Activated CD4-positive, alpha-beta T cell treated with anti-CD3 and anti-CD28 coated beads for 48 hours (primary cell): ENCODE measurements at places on chromosomes 4 and X.

DNA sequence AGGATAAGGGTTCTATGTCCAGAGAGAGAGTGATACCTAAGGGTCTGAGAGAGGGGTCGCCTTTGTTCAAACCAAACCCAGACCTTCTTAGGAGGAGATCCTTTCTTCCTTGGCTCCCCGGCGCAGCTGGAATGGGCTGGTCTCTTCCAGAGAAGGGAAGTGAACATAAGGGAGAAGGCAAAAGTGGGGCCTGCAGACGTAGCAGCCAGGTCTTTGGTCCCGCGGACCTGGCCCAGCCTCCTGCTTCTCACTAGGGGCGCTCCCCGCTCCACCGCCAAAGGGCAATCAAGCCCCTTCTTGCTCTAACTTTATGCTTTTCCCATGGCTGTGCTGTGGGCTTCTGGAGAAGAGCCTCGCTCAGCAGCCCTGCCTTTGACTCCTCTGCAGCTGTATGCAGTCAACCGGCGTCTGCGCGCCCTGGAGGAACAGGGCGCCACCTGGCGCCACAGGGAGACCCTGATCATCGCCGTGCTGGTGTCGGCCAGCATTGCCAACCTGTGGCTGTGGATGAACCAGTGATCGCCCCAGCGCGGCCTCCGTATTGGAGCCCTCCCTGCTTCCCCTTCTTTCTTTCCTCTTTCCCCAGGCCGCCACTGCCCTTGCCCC lies 6.5 kb downstream of the FATE1 start:
- no peak for DNase-seq

DNA sequence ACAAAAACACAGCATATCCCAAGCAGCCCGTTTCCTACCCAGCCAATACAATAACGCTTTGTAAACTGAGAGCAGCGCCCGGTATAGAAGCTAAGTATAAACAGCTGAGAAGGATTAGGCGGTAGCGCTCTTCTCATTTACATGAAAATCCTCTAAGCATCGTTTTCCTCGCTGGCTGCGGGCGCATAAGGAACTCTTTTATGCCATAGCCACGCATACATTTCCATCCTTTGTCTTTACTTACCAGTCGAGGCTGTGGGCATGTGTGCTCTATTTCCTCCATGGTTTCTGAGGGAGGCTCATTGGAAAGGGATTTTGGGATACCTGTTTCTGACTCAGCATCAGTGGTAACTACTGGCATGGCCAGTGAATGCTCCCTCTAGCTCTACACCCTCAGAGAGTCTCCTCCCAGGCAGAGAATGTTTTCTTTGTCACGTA lies 383 bp downstream of the PCYT1B start:
- DNase-seq, result no peak

DNA sequence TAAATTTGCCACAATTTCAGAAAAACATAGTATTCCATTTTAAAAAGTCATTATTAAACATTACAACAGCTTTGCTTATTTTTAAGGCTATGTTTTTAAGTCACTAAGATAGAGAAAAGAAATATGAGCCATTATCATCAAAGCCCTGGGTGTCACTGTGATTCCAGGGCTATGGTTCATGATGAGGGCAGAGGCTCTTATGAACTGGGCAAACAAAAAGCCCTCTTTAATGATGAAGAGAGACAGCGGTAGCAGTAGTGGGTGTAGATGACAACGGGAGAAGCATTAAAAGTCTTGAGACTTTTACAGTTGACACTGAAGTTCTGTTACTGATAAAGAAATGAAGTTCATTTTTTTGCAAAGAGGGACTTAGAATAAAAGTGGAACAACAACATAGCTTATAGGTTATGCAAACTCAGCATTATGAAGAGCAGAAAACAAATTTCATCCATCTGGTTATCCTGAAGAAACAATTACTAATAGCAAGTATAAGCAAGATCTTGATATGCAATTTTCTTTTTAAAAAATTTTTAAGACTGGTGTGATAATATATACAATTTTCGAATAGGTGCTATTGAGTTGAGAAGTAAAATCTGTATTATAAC lies 202.7 kb upstream of the ETNPPL start:
- DNase-seq, result no peak

DNA sequence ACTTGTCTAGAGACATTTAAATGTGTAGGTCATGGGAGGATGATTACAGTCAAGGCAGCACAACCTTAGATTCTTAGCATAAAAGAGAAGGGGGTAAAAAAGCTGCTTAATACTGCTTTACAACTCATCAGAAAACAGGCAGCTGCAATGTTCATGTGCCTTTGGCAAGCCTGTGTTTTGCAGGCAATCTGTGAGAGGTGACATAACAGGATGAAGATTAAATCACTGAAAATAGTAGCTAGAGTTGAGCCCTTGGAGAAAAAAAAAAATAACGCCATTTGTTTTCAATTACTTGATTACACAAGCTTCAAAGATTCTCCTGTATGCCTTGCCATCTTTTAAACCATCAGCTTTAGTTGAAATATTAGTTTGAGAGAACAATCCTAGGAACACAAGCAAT lies 847.6 kb upstream of the LCORL start:
- no peak for DNase-seq

DNA sequence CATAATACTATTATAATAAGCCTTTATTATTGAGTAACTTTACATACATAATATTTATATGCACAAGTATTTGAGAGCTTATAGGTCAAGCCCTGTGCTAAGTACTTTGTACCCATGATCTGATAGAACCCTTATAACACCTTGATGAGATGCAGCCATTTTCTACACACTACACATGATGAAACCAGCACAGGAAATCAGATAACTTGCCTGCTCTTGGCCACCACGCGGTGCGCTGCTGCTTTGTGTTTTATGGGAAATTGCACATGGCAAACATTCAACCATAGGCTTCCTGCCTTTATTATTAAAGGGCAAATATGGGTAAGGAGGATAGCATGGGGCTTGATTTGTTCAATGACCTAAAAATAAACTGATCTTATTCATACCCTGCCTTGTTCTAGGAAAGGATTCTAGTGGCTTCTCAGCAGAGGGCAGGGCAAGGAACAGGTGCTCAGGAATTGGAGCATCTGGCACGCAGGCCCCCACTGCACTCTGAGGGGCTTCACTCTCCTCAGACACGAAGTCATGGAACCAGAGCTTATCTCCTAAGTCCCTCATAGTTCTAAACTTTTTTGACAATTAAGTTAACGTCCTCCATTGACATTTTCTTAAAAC lies 31.6 kb upstream of the NAP1L5 start:
- DNase-seq, result no peak

DNA sequence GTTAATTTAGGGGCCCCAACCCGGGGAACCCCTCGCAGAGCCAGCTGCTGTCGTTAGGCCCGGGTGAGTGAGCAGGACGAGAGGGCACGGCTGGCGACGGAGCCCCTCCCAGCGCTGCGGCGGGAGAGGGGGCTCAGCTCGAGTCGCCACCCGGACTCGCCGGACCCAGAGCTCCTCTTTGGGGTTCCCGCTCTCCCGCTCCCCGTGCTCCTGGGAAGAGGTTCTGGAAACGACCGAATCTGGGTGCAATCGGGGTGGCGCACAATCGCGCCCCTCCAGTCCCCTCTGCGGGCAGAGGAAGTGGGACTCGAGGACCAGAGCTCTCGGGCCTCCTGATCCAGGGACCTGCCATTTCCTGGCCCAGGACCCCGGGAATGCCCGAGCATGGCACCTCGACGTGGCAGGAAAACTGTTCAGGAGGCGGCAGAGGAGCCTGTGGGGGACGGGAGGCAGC lies 37.3 kb upstream of the ARAF start:
- no peak for DNase-seq

GRCh38 chr4:165926307-165926706 lies 53.3 kb downstream of the TLL1 start:
- DNase-seq, result no peak

DNA sequence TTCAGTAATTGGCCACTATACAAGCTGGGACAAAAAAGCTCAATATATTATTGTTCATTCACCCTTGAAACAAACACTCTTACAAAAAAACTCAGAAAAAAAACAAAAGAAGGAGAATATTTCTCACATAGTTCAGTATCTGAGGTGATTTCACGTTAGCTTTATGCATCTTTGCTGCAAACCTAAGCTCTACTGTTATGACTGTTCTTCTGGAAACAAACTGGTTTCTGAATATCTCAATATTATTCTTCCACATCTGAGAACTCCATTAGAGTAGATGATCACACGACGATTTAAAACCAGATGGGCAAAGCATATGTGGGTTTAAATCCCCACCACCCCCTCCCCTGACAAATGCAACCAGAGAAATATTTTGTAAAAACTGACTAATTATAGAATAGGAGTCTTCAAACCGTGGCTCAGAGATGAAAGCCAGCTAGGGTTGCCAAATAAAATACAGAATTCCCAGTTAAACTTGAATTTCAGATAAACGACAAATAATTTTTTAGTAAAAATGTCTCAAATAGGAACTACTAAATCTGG lies 182.0 kb upstream of the FAM241A start:
- DNase-seq, result no peak

GRCh38 chr4:8577972-8578371 lies 2.2 kb upstream of the GPR78 start:
- no peak for DNase-seq

- no peak for DNase-seq
These were observed 101.8 kb upstream of the VEGFC start for GRCh38 chr4:176894498-176894897.

GRCh38 chrX:134654398-134655012 lies 3.8 kb downstream of the PLAC1 start:
- DNase-seq, result peak; percentile 58

DNA sequence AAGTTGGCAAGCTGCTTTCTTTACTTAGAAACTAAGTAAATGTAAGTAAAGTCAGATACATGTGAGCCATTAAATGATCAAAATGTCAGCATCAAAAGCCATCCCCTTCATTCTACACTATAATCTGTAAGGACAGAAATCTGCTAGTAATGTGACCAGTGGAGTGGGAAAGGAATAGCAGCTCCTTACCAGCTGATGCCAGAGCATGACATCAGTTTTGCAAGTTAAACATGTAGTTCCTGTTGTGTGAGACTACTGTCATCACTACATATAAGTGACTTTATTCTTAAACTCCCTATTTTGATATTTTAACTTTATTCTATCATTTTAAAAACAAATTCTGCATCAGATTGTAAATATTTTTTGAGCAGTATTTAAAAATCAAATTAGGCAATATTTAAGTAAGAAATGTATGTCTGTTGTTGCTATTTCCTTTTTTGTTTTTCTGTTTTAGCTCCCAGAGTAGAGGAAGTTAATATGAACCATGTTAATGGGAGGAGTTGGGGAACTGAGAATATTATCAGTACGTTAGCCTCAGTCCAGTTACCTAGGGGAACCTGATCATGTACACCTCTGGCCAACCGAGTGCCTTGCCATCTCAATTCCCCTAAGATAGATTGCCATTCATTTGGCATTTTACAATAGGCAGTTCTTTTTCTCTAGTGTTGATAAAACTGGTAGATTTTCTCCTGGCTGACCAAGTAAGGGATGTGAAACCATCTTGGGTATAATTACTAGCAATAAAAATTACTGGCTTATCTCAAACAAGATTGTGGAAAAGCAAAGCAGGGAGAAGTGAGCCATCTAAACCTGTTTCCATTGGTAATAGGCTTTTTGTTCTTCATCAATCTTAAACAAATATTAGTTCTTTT lies 34.7 kb downstream of the CCNI start:
- DNase-seq, result no peak

DNA sequence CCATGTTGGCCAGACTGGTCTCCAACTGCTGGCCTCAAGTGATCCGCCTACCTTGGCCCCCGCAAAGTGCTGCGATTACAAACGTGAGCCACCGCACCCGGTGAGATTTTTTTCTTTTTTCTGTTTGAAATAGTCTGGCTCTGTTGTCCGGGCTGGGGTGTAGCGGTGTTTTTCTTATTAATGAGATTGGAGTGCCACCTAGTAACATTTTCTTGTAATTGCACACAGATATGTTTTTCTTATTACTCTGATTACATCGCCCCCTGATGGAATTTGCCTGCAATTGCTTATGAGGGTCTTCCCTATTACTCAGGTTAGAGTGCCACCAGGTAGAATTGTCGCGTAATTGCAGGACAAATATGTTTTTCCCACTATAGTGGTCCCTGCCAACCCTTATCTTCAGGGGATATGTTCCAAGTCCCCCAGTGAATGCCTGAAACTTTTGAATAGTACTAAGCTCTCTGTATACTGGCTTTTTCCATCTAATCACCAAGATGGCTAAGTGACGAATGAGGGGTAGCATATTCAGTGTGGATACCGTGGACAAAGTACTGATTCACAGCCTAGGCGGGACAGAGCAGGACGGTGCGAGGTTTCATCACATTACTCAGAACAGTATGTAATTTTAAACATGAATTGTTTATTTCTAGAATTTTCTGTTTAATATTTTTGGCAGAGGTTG lies 8.6 kb upstream of the PDHA1 start:
- DNase-seq, result peak; percentile 39

GRCh38 chrX:973010-973632 lies 239.3 kb downstream of the CRLF2 start:
- no peak for DNase-seq

GRCh38 chr4:55926610-55927009 lies 22.1 kb upstream of the CEP135 start:
- no peak for DNase-seq

DNA sequence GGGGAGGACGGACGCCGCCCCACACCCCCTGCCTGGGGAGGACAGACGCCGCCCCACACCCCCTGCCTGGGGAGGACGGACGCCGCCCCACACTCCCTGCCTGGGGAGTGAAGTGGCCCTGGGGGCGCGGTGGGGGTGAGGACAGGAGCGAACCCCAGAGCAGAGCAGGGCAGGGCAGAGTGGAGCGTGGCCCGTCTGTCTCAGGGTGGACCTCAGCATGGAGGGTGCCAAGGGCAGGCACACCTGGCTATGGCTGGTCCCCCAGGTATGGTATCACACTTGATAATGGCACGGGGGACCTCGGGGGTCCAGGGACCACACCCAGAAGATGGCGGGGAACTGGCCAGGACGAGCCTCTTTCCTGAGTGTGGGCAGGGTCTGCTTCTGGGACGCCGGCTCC lies 9.6 kb downstream of the LRPAP1 start:
- peak; percentile 1 for DNase-seq

DNA sequence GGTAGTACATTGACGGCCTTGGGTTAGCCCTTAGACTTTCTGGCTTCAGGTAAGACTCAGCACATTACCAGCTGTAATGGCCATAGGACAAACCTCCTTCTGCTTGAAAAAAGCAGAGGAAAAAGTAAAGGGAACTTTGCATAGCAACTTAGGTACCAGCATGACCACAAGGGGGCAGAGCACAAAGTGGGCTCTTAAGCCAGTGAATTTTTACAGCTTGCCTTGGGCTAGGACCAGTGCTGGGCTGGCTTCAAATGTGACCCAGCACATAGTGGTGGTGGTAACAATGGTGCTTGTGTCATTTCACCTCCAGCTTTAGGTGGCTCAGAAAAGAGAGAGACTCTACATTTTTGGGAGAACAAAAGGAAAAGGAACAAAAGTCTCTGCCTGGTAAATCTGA lies 66.1 kb downstream of the KLHL4 start:
- DNase-seq, result peak; percentile 1

GRCh38 chrX:148354916-148355315 lies 145.5 kb upstream of the AFF2 start:
- DNase-seq, result no peak
